NCI-H2029 (cell line): ENCODE measurements at places on chromosomes 12 and 14.

DNA sequence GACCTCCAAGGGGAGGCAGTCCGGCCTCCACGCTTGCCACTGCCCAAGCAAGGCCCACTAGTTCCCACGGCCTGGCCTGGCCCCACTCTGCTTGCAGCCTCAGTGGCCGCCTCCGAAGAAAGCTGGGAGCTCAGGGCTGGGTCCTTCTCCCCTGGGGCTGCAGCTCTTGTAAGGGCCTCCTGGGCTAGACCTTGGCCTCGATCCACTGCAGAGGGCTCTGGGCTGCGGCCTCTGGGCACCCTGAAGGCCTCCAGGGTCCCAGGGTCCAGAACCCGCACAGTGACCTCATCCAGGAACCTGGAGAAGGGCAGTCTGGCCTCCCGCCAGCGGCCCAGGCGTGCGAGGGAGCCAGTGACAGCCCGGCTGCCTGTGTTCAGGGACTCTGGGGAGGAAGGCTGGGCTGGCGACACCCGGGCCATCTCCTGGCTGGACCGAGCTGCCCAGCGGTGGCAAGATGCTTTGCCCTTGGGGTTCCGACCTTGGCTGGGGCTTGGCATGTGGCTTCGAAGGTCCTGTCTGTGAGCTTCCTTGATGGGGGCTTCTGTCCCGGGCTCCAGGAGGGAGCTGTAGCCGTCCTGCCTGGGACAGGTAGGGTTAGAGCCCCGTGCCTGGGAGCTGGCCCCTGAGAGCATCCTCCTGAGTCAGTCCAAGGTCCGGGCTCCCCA is 9.8 kb downstream of the BEGAIN start:
- DNase-seq, result no peak

GRCh38 chr12:68487721-68488309 is 122.9 kb upstream of the RAP1B start:
- no peak for DNase-seq

GRCh38 chr12:53299101-53299453 is 418 bp upstream of the MYG1 start:
- DNase-seq, result no peak

GRCh38 chr12:54217774-54218241 is 29.0 kb upstream of the SMUG1 start:
- no peak for DNase-seq

DNA sequence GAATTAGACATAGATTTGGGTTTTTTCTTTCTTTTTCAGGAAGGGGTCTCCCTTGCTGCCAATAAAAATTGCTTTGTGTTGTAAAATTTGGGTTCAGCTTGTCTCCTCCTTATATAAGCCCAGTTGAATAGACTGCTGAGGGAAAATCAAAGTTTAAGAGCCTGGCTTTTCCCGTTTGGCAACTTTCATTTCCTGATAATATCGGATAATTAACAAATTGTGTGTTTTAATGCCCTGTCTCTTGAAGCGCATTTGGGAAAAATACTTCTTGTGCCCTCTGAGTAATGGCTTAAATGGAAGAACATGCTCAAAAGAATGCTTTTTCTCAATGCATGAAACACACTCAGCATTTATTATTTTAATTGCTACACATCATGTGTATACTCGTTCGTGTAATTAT is 198.0 kb upstream of the DCN start:
- DNase-seq, result no peak

DNA sequence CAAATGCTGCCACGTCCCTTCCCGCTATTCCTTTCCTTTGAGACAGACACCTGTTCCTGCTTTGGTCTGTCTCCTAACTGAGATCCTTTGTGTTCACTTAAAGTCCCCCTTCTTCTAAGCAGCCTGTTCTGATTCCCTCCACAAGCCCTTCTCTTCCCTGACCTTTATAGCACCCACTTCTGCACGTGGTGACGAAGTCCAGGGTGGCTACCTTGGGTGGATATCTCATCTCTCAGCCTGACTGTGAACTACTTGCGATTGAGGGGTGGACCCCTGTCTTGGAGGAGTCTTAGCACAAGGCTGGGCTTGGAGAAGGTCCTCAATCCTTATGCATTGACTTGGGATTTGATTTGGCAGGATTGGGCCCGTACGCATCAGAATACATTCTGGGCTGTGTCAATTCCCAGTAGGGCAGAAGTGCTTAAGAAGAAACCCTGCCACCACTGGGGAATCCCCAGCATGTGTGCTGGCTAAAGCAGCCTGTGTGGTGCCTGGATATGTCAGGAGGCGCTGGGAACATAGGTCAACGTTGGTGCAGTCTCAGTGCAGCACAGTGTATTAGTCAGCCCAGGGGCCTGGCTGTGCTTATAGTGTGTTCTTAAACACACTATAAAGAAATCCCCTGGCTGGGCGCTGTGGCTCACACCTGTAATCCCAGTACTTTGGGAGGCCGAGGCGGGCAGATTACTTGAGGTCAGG is 23.6 kb downstream of the KRT80 start:
- DNase-seq, result no peak

GRCh38 chr12:99960311-99960710 is 24.4 kb downstream of the ANKS1B start:
- DNase-seq, result peak; percentile 37
